ENCODE measurements at places on chromosomes 7 and 10.

- DNase-seq: no peak
Measured at GRCh38 chr7:50860174-50860573, 77.5 kb upstream of the GRB10 start.

DNA sequence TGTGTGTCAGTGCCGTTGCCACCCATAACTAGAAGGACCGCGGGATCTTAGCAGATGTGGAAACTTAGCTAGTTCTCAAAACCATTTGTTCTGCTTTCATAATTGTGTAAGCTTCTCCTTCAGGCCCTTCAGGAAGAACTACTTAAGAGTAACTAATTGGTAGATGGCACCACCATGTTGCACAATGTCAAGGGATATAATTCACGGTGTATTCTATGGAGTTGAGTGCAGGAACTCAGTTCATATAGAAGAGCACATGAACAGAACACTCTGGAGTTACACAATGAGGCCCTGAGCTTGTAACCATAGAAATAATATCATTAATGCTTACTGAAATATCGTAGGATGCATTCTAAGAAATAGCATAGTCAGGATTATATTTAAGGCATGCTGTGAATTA, 126.5 kb upstream of the GAD2 start:
- no peak for DNase-seq

- DNase-seq: no peak
Measured at GRCh38 chr10:122707535-122707934, 7.9 kb upstream of the C10orf120 start.

DNA sequence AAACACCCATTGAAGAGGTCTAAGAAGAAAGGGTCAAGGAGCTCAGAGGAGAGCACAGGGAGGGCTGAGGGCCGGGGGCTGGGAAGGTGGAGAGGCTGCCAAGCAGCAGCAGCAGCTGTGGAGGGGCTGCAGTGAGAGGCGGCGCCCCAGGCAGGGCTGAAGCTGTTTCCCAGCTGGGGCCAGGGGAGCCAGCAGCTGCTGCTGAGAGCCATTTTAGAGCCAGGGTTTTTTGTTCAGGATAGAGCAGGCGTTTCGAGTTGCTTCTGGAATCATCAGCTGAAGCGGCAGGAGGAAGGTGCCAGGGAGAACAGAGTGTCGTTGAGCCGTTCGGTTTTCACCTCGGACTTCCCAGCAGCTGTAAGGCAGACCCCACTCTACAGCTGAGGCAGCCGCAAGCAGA, 62.7 kb downstream of the LANCL2 start:
- no peak for DNase-seq

- DNase-seq: peak; percentile 78
Measured at GRCh38 chr7:106659963-106660861, 746 bp downstream of the CCDC71L start.

- DNase-seq: no peak
Measured at GRCh38 chr10:70090951-70091350, 38.3 kb downstream of the MACROH2A2 start.

- DNase-seq: no peak
Measured at GRCh38 chr7:28104041-28104541, 76.5 kb downstream of the JAZF1 start.

Data from activated CD4-positive, alpha-beta T cell treated with anti-CD3 and anti-CD28 coated beads, Interleukin-2, amount 10 ng/mL, durations not matched to agents 7 days and 5 days (primary cell).